CD4-positive, alpha-beta T cell treated with Interleukin-1 beta for 1 hour (primary cell): ENCODE measurements at places on chromosomes 7 and 10.

- peak; percentile 8 for DNase-seq
Observed at GRCh38 chr10:125102246-125102645, 58.1 kb downstream of the CTBP2 start.

GRCh38 chr7:145534301-145534700 is 582.3 kb upstream of the CNTNAP2 start:
- DNase-seq = no peak

- DNase-seq = no peak
Observed at GRCh38 chr7:124603066-124603465, 162.5 kb downstream of the GPR37 start.

GRCh38 chr7:87139514-87139913 is 12.7 kb upstream of the DMTF1 start:
- DNase-seq = no peak

DNA sequence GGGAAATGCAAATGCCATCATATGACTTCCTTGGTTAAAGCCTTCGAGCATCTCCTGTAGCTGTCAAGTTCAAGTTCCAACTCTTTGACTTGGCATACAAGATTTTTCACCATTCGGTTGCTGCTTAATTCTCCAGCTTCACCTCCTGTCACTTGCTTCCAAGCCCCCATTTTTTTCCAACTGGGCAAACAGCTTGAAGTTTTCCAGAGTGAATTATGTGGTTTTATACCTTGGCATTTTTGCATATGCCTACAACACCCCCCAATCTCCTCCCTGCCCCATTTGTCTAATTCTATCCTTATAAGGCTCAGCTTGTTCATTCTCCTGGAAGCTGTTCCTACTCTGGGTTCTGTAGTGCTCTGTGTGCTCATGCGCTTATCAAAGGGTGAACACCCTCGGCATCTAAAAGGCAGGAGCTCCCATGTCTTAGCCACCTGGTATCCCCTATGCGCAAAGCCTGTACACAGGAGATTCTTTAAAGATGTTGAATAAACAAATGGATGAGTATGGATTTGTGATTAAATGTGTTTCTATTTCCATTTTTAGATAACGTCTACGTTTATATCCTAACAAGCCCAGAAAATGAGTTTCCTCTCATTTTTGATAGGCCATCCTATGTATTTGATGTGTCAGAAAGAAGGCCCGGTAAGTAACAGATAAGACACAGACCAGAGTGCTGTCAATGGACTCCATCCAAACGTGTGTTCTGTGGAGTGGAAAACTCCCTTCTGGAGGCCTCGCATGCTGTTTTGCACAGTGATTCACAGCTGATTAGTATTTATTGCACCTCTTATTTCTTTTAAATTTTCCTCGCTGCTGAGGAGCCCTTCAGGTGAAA is 52.5 kb downstream of the CDHR3 start:
- DNase-seq = no peak

GRCh38 chr10:133295426-133296320 is 13.0 kb downstream of the TUBGCP2 start:
- no peak for DNase-seq

DNA sequence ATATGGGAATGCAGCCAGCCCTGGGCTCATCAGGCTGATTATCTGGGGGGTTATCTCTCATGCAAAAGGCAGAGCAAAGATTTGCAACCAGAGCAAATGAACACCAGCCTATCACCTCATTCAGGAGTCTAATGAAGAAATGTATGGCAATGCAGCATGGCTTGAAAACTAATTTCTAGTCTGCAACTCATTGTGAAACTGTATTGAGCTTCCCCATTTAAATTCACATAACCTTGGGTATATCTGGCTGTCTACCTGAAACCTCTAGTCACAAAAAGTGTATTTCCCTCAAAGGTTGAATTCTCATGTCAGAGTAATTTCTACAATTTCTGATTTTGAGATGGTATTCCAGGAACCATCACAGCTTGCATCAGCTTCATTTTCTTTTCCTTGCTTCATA is 240.0 kb downstream of the SDHAF3 start:
- no peak for DNase-seq

GRCh38 chr7:143429770-143430698 is 13.2 kb upstream of the TAS2R60 start:
- DNase-seq = no peak

GRCh38 chr7:3927446-3928110 is 626.5 kb downstream of the SDK1 start:
- DNase-seq = no peak
